ENCODE measurements at places on chromosomes 1 and 21. TPM values are rescaled to one million over a fixed set of nuclear protein-coding genes. Genes with fewer than 3 reads are reported as not detected.

DNA sequence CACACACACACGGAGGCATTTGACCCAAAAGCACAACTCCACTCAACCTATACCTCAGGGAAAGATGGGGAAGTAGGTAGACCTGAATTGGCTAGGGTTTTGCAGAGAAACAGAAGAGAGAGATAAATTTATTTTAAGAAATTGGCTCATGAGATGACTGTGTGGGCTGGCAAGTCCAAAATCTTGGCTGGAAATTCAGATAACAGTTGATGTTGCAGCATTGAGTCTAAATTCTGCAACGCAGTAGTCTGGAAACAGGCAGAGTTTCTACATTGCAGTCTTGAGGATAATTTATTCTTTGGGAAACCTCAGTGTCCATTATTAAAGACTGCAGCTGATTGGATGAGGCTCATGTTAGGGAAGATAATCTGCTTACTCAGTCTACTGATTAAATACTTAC, 4.3 kb upstream of the LCE2B start:
- no peak for DNase-seq

GRCh38 chr1:170749549-170749948, 85.6 kb downstream of the PRRX1 start:
- DNase-seq: no peak

- no peak for DNase-seq
Observed at GRCh38 chr1:41419584-41420295, 58.5 kb downstream of the FOXO6 start.

- no peak for DNase-seq
Observed at GRCh38 chr1:182242641-182243040, 148.9 kb downstream of the GLUL start.

DNA sequence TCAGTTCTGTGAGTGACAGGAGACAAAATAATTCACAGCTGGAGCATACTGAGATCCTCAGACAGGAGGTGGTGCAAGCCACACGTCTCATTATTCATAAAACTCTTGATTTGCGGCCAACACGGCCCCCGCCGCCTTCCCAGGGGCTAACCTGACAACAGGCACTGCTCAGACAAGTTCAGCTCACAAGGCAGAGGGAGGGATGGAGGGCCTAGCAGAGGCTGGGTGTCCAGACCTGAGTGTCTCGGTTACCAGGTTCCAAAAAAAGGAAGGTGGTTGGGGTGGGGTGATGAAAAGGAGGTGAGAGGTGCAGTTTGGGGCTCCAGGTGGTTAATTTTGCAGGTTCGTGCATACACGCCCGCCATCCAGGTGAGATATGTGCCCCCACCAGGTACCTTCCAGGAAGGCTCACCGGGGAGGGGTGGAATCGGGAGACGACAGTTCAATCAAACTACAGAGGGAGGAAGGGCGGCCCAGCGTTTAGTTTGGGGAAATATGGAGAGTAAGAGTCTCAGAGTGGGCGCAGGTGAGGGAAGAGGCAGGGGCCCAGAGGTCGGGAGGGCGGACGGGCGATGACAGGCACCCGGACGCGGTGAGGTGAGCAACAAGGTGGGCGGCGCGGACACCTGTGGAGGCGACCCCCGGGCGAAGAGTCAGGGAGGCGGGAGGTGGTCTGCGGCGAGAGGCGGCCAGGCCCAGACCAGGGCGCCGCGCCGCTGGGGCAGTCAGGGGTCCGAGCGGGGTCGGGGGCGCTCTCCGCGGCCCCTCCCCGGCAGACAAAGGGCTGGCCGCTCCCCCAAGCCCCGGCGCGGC, 629 bp downstream of the CTNNBIP1 start:
- peak; percentile 65 for DNase-seq

GRCh38 chr1:52368383-52369172, 2.6 kb upstream of the CC2D1B start:
- DNase-seq: peak; percentile 75

GRCh38 chr1:89407360-89407759, 43.5 kb downstream of the GBP6 start:
- DNase-seq: no peak

- DNase-seq: no peak
Observed at GRCh38 chr1:17605582-17606344, 66.3 kb downstream of the ARHGEF10L start.

- DNase-seq: no peak
Observed at GRCh38 chr21:44647222-44647552, 973 bp downstream of the KRTAP10-11 start.

GRCh38 chr1:230187290-230187689, 120.3 kb downstream of the GALNT2 start:
- no peak for DNase-seq

DNA sequence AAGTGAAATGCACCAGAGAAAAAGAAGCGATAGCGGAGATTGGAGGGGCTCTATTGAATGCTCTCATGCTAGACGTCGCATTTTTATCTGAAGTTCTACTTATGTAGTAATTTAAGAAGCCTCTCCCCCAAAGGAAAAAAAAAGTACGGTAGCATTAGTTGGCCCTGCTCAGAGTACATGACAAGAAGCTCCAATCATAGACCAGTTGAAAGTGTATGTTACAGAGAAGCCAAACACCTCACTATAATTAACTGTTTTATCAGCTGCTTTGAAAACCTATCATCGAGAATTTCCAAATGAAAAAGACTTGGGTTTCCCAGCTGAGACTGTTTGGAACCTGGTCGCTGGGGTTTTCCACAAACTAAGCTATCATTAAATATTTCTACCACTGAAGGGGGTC, 19.6 kb upstream of the OVAAL start:
- no peak for DNase-seq

DNA sequence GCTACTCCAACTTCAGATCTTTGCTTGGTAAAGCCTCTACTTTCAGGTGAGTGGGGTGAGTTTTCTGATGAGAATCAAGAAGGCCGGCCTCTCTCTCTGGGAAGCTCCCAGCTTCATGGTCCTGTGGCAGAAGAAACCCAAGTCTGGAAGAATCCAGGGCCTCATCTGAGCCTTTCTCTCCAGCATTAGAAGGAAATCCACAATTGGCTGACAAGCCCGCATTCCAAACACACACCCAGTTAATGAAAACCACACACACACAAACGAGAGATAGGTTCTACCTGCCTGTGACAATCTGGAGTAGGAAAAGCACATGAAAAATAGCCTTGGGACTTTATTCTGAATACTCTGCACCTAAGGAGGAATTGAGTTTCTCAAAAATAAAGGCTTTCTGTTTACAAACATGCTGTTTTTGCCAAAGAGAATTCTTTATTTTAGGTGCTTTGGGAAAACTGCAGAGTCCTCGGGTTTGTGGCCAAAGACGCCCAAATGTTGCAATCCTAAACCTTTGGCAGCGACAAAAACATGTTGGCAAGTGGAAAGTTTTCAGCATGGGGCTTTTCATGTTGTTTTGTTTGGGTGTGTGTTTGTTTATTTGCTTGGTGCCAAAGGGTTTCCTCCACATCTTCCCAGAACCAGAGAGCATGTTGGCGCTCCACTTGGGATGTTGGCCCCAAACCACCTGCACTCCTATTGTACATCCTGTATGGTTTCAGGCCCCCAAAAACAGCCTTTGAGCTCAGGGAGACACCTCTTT, 216.2 kb downstream of the SETD4 start:
- no peak for DNase-seq

- no peak for DNase-seq
Observed at GRCh38 chr1:115138271-115138670, 49.0 kb upstream of the TSPAN2 start.

- no peak for DNase-seq
Observed at GRCh38 chr1:220652995-220653394, 37.2 kb upstream of the C1orf115 start.

- no peak for DNase-seq
Observed at GRCh38 chr1:90725657-90726424, 8.7 kb upstream of the BARHL2 start.

DNA sequence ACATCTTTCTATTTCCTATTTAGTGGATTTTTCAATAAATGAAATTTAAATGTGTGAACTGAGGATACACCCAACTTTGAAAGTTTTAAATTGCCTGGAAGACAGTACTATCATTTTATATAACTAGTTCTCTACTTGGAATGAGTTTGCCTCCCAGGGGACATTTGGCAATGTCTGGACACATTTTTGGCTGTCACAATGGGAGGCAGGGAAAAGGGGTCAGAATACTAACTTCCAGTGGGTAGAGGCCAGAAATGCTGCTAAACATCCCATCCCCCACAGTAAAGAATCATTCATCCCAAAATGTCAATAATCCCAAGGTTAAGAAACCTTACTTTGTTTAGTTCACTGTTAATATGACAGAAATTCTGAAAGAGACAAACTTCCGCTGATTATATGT, 13.2 kb upstream of the NRAS start:
- DNase-seq: no peak

- peak; percentile 79 for DNase-seq
Observed at GRCh38 chr1:155044812-155045657, 6.1 kb upstream of the ADAM15 start.

DNA sequence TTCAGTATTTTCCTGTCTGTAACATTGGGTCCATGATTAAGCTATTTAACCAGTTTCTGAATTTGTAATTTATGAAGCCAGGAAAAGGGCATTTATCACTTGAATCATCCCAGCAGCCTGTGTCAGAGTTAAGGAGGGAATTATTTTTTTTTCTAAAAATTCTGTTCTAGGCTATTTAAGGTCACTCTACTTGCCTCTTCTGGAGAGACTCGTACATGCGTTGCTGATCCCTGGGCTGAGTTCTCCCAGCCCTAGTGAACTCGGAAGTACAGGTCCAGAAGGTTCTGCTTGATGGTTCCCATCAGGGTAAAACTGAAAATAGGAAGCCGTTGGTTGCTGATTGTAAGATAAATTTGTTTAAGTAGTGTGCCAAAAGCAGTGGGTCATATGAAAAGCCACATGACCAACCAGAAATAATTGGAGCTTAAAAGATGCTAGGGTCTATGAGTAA, 90.7 kb downstream of the GPR88 start:
- DNase-seq: no peak

GRCh38 chr1:203599875-203600781, 26.5 kb upstream of the ATP2B4 start:
- DNase-seq: no peak

GRCh38 chr1:200118779-200119505, 91.4 kb downstream of the NR5A2 start:
- no peak for DNase-seq

GRCh38 chr1:227004796-227005195, 64.7 kb downstream of the COQ8A start:
- no peak for DNase-seq

DNA sequence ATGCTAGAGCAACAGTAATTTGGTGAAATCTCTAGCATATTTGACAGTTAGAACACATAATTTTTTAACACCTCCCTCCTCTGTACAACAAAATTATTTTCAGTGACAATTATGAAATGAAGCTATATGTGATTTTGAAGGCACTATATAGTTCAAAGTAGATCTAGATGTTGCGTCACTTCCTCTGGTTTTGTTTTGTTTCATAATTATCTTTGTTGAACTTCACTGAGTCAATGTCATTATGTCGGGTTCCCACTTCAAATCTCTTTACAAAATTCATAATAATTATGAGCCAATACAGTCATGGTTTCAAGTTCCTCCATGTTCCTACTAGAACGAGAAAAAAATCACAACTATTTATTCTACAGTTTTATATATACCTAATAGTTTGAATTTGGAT, 254.8 kb upstream of the PLXNA2 start:
- DNase-seq: no peak

DNA sequence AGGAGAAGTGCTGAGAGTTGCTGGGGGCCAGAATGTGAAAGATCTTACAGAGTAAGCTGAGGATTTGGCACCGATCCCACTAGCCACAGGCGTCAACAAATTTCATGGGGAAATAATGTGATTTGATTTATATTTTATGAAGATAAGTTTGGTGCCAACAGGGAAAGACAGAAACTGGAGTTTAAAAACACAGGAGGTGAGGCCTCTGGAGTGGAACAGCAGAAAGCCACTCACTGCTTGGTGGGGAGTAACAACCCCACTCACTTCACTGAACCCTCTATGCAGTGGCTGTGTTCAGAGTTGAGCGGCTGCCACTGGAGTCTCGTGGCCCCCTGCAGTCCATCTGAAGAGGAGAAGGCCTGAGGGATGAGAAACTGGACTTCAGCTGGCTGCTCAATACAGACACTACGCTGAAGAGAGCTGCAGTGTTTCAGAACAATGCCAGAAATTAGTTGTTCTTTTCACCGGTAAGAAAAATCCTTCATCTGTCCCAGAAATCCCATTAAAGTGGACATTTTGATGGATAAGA, 48.0 kb upstream of the RXRG start:
- DNase-seq: no peak

DNA sequence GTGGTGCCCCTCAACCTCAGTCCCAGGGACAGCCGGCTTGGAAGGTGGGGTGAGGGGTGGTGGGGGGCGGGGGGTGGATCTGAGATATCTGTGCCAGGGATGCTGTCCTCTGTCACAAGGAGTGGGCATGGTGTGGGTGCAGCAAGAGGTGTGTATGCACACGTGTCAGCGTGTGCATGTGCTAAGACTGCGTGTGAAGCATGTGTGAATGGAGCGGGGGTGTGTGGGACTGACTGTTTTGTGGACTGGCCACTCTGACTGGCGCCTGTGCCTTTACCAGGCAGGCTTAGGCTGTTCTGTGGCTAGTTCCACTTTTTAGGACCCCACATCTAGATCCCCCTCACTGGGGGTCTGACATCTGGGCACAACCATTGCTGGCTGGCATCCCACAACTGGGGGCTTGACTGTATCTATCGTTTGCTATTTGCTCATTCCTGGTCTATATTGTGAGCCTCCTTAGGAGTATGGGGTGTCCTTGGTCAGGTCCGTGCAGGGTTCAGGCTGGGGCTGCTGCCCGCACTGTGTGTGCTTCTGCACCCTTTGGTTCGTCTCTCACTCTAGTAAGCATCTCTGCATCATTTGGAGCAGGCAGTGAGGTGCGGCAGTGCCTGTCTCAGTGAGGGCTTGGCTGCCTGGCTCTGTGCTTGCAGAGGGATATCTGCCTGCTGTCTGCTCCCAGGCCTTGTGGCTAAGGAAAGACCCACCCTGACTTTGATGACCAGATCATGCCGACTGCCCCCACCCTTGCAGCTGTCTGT, 1.9 kb downstream of the AMPD2 start:
- DNase-seq: peak; percentile 39

The NKAIN1 gene
- total RNA-seq: not detected

The CKS1B gene
- 283 TPM for total RNA-seq

The UBQLN4 gene
- total RNA-seq: 27.1 TPM

The MPL gene
- not detected for total RNA-seq

The GJC2 gene
- 0.25 TPM for total RNA-seq

The SIM2 gene
- 0.74 TPM for total RNA-seq

The UBL4B gene
- total RNA-seq: not detected

The PTGS2 gene
- total RNA-seq: 1.8 TPM

The TMEM52 gene
- total RNA-seq: 0.99 TPM

The GRIK1 gene
- total RNA-seq: not detected

The BEST4 gene
- total RNA-seq: 0.79 TPM

The SLFNL1 gene
- total RNA-seq: 0.10 TPM

The FCAMR gene
- total RNA-seq: not detected

The SHE gene
- not detected for total RNA-seq

The PRAMEF9 gene
- total RNA-seq: not detected

The CHD5 gene
- total RNA-seq: 0.27 TPM

The CIART gene
- total RNA-seq: 1.0 TPM

The GBP2 gene
- total RNA-seq: 351 TPM

The KIRREL1 gene
- 0.05 TPM for total RNA-seq

The CELA3B gene
- not detected for total RNA-seq

Data from activated naive CD4-positive, alpha-beta T cell treated with anti-CD3 and anti-CD28 coated beads for 36 hours (primary cell).